ENCODE measurements at places on chromosomes 3 and 15.

- no peak for DNase-seq
These were observed 15.0 kb downstream of the SNAPC5 start for GRCh38 chr15:66482539-66482938.

DNA sequence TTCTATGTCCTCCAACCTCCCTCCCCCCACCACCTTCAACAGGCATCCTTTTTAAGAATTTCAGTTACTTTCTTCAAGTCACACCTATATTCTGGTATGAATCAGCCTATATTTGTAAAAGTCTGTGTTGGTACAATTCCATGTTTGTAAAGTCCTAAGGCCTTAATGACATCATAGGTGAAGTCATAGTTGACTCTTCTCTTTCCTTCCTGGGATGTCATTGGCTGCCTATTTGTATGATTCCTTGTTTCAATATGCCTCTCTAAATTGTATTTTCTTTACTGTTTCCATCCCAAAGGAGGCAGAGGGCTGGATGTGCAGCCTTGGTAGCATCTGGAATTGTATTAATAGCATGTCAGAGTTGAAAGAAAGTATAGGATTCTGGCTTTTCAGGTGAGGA lies 56.5 kb downstream of the ADAMTSL3 start:
- DNase-seq: no peak

GRCh38 chr15:82127581-82127980 lies 81.8 kb upstream of the MEX3B start:
- DNase-seq: no peak

DNA sequence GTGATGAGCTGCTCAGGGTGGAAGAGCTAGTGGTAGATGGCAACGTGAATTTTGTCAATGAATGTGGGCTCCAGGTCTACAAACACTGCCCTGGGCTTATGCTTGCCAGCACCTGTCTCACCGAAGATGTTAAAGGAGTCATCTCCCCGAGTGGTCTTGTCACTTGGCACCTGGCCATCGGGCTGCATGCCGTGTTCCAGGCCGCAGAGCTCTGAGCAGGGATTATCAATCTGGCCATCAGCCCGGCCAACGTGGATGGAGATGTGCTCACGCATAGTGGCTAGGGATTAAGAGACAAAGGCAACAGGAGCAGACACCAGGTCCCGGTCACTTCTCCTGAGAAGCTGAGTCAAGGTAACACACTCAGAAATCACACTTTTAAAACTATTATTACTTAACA lies 54.8 kb upstream of the ACTC1 start:
- no peak for DNase-seq

DNA sequence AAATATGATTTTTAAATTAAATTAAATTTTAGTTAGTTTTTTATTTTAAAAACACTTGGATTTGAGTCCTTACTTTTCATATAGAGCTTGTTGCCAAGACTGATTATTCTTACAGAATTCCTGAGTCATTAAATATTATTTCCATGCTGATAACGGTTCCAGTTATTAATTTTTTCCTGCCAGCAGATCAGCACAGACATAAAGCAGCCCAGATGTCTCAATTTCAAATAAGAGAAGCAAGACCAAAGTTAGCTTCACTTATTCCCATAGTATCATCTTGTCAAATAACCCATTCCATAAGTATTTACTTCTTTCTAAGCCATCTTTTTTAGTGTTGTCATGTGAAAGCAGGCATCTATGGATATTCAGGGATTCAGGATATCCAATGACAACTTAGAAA lies 75.3 kb downstream of the SSR3 start:
- DNase-seq: no peak

- no peak for DNase-seq
These were observed 10.6 kb downstream of the POPDC2 start for GRCh38 chr3:119649761-119650160.

GRCh38 chr3:98565237-98565643 lies 28.2 kb downstream of the CPOX start:
- no peak for DNase-seq

- DNase-seq: no peak
These were observed 54.3 kb downstream of the IL20RB start for GRCh38 chr3:137012097-137012501.

GRCh38 chr15:67480741-67481140 lies 40.2 kb upstream of the C15orf61 start:
- no peak for DNase-seq

DNA sequence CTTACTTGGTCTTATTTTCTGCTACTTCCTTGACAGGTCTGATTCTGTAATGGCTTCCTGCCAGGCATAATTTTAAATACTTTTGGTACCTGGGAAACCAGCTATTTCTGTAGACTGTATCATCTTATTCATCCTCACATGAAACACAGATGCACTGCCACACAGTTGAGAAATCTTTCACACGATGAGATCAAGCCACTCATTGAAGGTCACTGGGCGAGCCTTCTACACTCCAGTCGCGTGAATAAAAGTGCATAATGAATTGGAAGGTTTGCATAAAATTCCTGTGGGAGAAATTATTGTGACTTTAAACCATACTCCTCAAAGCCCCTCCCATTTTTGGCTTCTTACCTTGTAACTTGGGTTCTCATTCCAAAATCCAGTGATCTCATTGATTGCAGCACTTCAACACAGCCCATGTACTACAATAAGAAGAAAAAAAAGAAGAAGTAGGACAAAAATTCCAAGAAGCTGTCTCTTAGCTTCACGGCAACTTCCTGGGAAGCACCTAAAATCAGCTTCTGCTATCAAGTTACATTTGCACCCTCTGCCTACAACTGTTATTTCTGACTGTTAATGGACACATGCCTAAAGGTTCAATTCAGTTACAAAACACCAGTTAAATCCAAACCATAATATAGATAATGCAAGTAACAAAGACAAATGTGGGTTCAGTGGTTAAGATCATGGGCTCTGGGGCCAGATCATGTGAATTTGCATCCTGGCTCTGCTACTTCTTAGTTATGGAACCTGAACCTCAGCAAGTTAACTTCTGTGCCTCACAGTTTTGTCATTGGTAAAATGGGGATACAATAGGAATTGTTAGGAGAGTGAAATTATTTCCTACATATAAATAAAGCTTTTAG lies 39.0 kb downstream of the SHC4 start:
- DNase-seq: no peak

GRCh38 chr3:187377842-187378241 lies 9.7 kb downstream of the RTP4 start:
- no peak for DNase-seq

GRCh38 chr15:95664450-95664849 lies 666.0 kb upstream of the NR2F2 start:
- DNase-seq: no peak

DNA sequence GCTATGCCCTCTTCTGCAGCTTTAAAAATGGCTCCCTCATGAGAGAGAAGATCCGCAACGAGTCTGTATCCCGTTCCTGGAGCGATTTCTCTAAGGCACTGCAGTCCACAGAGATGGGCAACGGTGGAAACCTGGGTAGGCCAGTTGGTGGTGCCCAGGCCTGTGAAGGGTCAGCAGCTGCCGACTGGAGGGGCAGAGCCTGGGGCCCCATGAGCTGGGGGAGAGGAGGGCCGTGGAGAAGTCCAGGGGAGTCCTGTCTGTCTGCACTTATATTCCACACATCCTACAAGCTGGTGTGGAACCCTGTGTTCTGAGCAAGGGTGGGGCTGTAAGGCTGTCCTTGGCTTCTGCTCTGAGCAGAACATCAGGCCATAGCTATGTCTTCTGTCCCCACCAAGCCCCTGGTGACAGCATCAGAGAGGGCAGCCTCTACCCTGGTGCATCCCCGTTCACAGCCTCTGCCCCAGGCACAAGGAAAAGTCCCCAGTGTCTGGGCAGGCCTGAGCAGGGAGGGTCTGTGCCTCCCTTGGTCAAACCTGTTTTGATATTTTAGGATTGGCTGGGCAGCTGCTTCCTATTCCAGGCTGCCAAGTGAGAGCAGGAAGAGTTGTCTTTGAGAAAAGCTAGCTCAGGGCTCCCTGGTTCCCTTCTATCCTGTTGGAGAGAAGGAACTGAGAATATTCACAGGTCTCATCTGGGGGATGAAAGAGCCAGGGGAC lies 29.7 kb downstream of the XYLB start:
- no peak for DNase-seq

- no peak for DNase-seq
These were observed 713.5 kb upstream of the LMCD1 start for GRCh38 chr3:7787871-7788828.

GRCh38 chr3:136381051-136381450 lies 130.9 kb downstream of the PCCB start:
- DNase-seq: no peak

- DNase-seq: no peak
These were observed 235.3 kb upstream of the MME start for GRCh38 chr3:154844863-154845262.

DNA sequence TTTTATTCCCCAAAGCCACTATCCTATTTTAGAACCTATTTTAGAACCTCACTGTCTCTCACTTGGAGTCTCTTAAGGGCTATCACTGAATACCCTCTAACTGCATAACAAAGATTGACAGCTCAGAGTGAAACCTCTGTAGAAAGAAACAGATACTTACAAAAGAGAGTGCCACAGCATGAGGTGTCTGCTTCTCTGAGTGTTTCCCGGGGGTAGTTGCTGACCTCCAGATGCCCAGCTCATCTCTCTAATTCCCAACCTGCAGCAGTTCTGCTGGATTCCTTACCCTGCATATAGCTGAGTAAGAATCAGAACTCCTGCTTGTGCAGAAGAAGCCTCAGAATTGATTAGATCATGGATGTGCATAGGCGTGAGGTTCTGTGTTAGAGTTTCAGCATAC lies 34.5 kb downstream of the P3H2 start:
- DNase-seq: no peak

- no peak for DNase-seq
These were observed 59.8 kb downstream of the CAPN7 start for GRCh38 chr3:15265655-15266509.

DNA sequence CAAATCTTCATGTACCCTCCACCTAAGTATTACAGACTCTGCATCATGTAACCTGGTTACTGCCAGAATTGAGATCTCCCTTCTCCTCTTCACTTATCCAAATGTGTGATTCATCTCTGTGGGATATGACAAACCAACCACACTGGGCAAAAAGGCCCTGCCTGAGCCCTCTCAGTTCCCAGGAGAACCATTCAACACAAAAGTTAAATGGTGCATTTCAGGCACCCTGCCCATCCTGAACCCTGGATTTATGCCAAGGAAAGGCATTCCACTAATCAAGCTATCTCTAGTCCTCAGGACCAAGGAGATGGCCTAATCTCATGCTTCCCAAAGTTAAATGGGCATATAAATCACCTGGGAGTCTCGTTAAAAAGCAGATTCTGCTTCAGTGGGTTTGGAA lies 108.5 kb downstream of the TNIK start:
- DNase-seq: no peak

DNA sequence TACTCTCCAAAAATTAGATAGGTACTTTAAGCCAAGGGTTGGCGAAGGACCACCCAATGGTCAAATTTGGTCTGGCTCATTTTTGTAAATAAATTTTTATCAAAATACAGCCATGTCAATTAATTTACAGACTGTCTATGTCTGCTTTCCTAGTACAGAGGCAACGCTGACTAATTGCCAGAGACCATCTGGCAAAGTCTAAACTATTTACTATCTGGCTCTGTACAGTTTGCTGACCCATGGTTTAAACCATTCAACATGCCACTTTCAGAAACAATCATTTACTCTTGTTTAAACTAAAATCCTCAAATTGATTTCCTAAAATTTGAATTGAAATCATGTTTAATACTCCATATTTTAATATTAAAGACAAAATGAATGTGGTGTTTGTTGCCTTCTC lies 25.9 kb downstream of the CBLB start:
- no peak for DNase-seq

GRCh38 chr3:149581681-149582370 lies 76.0 kb downstream of the WWTR1 start:
- DNase-seq: no peak

DNA sequence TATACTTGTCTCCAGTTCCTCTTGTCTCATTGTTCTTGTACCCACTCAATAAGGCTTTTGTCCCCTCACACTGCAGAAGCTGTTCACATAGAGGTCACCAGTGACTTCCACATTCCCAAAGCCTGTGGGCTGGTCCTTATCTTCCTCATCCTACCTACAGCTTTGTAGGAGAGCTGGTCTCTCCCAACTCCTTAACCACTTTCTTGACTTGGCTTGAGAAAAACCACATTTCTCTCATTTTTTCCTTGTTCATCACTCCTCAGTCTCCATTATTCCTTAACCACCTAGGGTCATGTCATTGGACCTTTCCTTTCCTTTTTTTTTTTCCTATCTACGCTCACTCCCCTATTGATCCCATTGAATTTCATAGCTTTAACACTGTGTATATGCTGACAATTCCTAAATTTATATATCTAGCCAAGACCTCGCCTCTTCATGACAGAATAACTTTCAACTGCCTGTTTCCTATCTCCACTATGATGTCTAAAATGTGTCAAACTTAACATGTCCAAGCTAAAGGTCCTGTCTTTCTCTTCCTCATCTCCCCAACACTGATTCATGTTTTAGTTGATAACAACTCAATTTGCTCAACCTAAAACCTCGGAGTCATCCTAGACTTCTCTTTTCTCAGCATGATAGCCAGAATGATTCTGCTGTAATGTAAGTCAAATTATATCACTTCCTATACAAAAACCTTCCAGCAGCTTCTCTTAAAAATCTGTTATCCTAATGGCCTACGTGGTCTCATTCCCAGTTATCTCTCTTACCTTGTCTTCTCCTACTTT lies 49.5 kb downstream of the CEP63 start:
- no peak for DNase-seq

GRCh38 chr3:157981819-157982218 lies 124.4 kb downstream of the SHOX2 start:
- no peak for DNase-seq

DNA sequence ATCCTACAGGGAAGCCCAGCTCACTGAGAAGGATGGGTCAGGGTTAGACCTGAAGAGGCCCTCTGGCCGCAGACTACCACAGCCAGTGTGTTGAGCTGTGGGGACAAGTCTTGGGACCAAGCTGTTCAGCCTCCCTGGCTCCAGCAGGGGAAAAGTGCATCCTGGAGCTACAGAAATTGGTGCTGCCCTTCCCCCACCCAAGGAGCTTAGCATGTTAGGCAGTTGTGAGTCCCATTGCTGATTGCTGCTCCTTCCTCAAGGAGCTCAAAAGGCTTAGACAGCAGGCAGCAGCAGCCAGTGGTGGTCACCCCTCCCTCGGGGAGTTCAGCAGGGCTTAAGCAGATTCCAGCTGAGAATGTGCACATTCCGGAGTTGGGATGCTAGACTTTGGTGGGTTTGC lies 165.6 kb downstream of the ATP8B4 start:
- DNase-seq: no peak

GRCh38 chr3:17195192-17195611 lies 310.4 kb downstream of the PLCL2 start:
- DNase-seq: no peak

GRCh38 chr3:122533931-122534334 lies 19.2 kb upstream of the KPNA1 start:
- DNase-seq: peak; percentile 5

Measured in activated gamma-delta T cell treated with Interleukin-2 at 50 U/mL for 16 hours (primary cell).